ENCODE measurements at places on chromosomes 6 and 20.

DNA sequence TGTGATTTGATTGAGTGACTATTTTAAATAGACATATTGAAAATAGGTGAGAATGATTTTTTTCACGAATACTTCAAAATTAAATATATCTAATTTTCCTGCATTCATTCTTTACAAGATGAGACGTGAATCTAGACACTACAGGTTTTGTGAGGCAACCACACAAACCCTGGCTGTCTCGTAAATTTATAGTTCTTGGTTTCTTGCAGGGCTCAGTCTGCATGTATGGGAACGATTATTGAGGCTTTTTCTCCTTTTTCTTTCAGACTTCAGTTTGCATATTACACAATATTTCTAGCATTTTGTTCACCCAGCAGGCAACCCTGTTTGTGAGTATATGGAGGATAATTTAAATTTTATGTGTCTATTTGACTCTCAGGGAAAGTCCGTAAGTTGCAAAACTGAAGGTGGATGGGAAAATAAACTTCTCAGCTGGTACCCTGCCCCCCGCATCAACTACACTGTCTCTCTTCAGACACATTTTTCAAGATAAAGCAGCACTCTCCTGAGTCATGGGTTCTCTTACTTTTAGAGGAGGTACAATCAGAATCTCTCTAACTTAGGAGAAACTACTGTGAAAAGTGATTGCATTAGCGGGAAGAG is 1349.3 kb downstream of the GRIK2 start:
- DNase-seq = no peak

DNA sequence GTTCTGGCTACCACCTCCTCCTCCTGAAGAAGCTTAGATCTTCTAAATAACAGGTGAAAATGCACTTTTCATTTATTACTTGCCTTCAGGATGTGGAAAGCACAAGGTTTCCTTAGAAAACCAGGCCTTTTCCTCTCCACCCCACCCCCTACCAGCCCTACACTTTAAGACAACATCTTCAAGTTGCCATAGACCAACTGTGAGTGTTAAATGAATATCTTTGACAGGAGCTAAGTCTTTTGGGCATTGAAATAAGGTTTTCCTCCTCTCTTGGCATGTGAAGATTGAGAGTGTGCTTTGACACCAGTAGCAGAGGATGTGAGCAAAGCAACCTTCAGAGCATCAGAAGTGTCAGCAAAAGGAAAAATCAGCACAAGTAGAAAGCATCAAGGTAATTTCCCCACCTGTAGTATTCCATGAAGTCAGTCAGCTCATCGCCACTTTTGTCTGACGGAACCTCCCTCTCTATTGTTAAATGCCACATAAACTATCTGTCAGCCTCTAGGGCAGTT is 532.3 kb upstream of the MMS22L start:
- DNase-seq = no peak

GRCh38 chr6:87436435-87436834 is 28.7 kb downstream of the CFAP206 start:
- DNase-seq = peak; percentile 23

- no peak for DNase-seq
These were observed 6.4 kb upstream of the CTNNBL1 start for GRCh38 chr20:37687478-37687805.

GRCh38 chr6:89859744-89860143 is 30.1 kb downstream of the CASP8AP2 start:
- no peak for DNase-seq

DNA sequence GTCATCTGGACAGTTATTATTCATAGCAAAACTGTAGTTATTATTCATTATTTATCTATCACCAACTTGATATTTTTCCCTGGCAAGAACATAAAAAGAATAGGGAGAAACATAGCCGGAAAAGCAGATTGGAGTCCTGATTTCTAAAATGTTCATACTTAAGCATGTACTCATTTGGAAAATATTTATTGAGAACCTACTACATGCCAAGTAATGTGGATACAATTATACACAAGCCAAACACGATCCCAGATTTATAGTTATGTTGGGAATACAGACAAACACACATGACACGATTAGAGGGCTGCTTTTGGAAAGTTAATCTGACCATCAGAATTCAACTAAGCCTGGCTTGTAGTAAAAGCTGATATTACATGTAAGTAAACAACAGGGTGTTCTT is 30.7 kb downstream of the ARHGAP18 start:
- DNase-seq = no peak

DNA sequence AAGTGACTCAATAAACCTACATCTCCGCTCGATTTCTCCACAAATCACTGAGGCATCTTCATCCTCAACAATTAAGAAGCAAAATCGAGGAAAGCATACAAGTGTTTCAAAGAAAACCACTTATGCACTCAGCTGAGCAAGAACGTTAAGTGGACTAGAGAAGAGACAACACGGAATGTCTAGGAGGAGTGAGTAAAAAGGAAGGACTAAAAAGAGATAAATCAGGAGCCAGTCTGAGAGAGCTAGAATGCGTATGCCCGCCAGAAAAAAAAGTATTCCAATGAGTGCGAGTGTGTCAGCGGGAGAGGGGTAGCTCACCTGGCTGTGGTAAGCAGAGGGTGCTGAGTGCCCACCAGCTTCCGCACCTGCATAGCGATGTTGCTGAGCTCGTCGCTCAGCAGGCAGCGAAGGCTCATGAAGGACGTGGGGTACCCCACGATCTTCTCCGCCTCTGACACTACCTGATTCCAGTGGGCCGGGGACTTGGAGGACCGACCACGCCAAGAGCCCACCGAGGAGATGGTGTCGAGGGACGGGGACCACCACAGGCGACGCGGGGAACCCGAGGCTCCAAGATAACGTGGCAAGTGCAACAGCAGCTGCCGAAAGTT is 587 bp downstream of the PDSS2 start:
- no peak for DNase-seq

GRCh38 chr6:125217369-125217768 is 63.8 kb downstream of the TPD52L1 start:
- no peak for DNase-seq

DNA sequence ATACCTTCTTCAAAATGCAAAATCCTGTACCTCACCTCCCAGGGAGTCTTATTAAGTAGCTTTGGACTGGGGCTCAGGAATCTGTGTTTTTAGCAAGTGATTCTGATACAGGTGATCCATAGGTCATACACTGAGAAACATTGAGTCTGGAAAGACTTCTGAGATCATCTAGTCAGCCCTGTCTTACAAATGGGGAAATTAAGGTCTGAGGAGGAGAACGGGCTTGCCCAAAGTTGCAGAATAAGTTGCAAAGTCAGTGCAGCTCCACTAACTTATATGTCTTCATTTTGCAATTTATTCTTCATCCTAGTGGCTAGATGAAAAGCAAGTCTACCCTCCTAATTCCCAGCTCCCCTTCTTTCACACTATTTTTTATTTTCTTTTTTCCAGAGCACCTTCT is 28.9 kb downstream of the KCNS1 start:
- no peak for DNase-seq

DNA sequence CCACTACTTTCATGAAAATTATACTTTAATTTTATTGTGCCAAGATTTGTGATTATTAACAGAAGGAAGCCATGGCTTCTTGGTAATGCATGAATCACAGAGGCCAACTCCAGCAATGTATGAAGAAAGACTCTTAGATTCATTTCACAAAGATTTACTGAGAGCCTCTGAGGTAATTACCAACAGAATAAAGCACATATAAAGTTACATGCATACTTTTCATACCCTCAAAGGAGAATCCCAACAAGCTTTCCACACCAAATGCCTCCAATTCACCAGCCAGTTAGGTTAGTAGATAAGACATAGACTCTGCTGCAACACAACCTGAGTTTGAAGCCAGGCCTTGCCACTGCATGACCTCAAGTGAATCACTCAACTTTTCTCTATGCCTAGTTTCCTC is 41.9 kb downstream of the HBS1L start:
- no peak for DNase-seq

DNA sequence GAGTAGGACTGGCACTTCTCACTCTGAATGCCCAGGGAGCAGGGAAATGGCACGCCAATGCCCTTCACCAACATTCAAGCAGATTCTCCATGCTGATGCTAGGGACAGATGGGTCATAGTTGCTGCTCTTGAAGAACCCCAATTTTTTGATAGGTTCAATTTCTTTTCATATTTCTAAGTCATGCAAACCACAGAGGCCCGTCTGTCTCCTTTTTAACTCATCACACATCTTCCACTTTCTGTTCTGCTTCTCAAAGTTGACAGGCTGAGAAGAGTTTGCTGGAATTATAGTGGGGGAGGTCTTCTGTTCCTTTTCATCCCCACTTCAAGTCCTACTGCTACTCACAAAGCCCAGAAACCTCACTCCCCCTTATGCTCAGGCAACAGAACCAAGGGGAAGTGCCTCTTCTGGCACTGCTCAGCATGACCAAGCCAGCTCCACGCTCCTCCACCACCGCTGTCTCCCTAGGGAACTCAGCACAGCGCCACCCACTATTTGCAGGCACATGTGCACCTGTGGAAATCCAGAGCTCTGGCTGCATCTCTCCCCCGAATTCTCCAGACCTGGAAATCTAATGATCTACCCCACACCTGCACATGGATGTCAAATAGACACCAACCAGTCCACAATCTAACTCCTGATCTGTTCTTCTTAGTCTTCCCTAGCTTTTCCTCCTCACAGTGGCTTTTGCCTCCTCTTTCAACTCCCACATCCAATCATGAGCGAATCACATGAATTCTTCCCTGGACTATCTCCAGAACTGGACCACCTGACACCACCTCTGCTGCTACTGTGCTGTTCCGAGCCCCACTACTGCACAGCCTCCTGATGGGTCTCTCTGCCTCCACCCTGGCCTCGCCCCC is 10.7 kb downstream of the ZBTB24 start:
- DNase-seq = no peak

DNA sequence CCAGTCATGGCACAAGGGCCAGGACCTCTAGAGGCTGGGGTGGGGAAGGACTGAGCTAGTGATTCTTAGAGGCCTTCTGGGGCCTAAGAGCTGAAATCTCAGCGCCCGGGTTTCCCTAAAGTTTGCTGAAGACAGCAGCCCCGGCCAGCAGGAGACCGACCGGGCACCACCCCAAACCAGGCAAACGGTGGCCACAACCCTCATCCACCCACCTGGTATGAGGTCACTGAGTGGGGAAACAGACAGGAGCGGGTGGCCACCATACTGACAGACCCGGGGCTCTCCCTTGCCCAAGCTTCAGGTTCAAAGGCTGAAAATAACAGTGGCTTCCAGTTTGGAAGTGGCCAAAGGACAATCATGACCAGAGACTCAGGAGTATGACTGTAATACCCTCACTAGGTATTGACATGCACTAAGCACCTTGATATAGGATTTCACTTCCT is 35.0 kb upstream of the ID1 start:
- no peak for DNase-seq

DNA sequence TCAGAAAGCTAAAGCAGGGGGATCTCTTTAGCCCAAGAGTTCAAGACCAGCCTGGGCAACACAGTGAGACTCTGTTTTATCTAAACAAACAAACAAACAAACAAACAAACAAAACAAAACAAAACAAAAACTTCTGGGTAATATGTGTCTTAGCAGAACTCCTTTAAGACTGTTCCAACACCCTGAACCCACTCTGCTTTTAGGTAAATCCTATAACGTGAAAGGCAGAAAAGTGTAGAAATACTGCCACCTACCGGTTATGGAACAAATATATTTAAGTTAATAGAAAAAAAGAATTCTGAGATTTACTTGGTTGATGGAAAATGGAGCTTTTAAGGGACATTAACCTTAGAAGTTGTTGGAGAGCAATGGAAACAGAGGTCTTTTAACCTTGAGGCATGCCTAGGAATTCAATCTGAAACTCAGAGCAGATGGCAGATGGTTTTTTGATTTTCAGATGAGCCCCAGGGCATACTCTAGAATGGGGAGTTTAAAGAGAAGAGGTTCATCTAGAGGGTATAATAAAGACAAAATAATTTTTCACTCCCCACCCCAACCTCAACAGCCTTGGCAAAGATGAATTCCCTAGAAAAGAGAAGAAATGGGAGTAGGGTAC is 38.5 kb downstream of the SOD2 start:
- DNase-seq = peak; percentile 53

DNA sequence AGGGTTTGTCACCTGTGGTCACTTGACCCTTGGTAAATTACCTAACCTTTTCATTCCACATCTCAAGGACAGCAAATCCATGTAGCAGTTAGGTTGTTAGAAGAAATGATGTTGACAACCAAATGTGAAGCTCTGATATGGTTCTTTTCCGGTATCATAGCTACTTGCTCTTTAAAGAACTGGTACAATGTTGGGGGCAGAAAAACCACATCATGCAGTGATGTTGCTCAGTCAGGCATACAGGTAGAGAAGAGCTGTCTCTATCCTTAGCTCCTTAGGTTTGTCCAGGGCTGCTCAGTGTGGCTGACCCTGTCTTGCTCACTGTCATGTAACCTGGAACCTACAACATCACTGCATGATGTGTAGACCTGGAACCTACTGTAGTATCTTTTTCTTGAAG is 135.5 kb downstream of the LRRC1 start:
- no peak for DNase-seq

DNA sequence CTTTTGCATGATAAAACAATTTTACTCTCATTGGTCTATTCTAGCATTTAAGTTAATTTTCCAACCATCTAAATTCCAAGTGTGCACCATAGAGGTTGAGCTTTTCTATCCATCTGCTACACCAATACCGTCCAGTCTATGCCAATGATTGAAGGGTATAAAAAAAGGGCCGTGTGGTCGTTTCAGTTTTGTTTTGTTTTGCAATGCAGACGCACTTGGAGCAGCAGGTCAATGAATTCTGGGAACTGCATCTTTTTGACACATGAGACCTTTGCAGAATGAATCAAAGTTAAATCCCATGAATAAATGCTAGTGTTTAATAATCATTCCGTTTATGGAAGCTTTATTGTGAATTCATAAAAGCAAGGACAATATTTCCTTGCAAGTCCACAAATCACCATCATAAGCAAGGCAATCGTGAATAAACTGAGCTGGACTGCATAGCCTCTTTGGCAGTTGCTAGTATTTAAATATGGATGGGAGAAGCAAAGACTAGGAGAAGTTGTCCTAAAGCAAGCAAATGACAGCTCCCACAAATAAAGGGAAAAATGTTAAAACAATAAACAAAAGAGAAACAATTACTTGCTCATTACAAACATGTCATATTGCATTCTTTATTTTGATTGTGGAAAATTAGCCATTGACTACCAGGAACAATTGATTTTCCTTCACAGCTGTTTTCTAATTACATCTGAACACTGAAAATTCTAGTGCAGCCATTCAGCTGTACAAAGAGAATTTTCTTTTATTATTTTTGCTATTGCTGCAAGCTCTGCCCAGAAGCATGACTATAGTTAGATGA is 649.7 kb upstream of the GJE1 start:
- no peak for DNase-seq

DNA sequence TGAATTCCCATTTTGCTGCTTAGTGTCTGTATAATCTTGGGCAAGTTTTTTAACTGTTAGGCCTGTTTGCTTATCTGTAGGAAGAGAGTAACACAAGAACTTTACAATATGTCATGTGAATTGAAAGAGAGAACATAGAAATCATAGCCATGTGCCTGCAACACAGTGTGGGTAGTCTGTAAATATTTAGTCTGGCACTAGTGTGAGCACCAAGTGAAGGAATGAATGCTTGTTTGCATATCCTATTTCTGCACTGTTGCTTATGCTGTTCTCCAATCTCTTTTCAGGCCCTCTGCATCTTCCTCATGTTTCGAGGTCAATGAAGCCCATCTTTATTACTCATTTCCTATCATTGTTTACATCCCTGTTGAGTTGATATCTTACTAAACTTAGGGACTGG is 49.2 kb downstream of the CBFA2T2 start:
- no peak for DNase-seq

Data from memory B cell (primary cell).